Neural progenitor cell (in vitro differentiated cells): ENCODE measurements at places on chromosomes 13 and 19. TPM values are rescaled to one million over a fixed set of nuclear protein-coding genes. Genes with fewer than 3 reads are reported as not detected.
A peak's percentile ranks its signal among the peaks of the same experiment; 100 is the strongest.

GRCh38 chr13:94433055-94433961, 46.2 kb downstream of the DCT start:
- no peaks in the 10 kb centered on the region for H3K36me3 ChIP-seq
- peaks cover 11% of the 10 kb centered on the region for H3K4me1 ChIP-seq
- H3K27me3 ChIP-seq: no peaks in the 10 kb centered on the region
- DNase-seq: peak; percentile 31
- H3K27ac ChIP-seq: no peak overlapping the region

DNA sequence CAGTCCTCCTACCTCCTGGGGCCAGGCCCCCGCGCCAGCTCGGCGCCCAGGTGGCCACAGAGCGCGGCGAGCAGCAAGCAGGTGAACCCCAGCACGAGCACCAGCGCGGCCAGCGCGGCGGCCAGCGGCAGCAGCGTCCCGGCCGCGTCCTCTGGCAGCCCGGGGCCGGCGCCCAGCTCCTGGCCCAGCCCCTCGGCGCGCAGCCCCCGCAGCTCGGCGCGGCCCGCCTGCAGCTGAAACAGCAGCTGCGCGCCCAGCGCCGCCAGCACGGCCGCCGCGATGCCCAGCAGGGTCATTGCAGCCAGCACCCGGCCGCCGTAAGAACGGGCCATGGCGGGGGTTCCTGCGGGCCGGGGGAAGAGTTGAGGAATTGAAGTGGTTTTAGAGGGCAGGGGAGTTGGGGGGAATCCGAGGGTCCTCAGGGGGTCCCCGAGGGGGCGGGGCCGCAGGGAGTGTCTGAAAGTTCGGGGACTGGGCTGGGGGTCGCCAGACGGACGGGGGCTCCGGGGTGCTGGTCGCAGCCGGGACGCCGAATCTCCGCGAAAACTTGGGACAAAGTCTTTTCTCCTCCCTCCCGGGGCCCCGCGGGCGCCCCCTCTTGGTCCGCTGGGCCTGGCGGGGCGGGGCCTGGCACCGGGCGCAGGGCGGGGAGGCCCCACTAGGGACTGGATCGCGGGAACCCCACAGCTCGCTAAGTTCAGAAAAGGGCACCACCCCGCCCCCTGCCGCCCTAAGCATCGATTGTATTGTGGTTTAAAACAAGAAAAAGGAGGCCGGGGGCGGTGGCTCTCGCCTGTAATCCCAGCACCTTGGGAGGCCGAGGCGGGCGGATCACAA, at the start of gene TMEM221:
TMEM221 (minus strand) TSS at position 538 of the 837 bp plus-strand sequence; CDS start at position 332, 206 bp downstream.
- H3K4me3 ChIP-seq: peak within 1 kb of the TSS; percentile 60
- peak; percentile 83 for DNase-seq
- no peaks in the 10 kb centered on the region for H3K36me3 ChIP-seq
- peaks cover 47% of the 10 kb centered on the region for H3K27me3 ChIP-seq
- no peaks in the 10 kb centered on the region for H3K4me1 ChIP-seq

DNA sequence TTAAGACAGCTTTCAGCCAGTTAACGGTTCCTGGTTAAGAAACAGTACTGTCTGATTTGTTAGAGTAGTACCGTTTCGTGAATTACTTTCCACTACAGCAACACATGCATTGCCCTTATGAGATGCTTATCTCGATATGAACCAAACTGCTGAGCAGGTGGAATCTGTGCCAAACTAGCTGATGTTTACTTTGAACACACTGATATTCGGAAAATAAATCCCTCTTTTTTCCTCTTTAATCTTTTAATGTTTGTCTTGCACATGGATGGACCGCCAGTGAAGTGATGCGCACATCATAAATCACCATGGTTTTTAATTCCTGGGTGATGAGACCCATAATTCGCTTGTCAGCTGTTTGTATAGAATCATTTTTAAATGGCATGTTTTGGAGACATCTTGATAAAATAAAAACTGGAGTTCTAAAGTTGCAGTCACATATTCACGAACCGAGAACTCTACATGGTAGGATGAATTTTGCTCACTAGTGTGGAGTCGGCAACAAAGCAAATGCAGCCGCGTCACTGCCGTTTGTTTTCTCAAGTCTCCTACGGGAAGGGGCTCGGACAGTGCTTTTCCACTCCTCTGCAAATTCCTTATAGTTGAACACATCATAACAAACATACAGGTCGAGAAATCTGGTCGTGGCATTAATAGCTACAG, 1.1 kb downstream of the GJA3 start:
- peak overlapping the region; percentile 61 for H3K4me3 ChIP-seq
- H3K36me3 ChIP-seq: no peaks in the 10 kb centered on the region
- peaks cover 18% of the 10 kb centered on the region for H3K4me1 ChIP-seq
- peak; percentile 51 for DNase-seq

GRCh38 chr19:1064661-1065605, 2.0 kb upstream of the ARHGAP45 start:
- no peak overlapping the region for H3K4me3 ChIP-seq
- no peaks in the 10 kb centered on the region for H3K36me3 ChIP-seq
- peaks cover 67% of the 10 kb centered on the region for H3K27me3 ChIP-seq
- H3K27ac ChIP-seq: no peak overlapping the region
- peaks cover 12% of the 10 kb centered on the region for H3K4me1 ChIP-seq

DNA sequence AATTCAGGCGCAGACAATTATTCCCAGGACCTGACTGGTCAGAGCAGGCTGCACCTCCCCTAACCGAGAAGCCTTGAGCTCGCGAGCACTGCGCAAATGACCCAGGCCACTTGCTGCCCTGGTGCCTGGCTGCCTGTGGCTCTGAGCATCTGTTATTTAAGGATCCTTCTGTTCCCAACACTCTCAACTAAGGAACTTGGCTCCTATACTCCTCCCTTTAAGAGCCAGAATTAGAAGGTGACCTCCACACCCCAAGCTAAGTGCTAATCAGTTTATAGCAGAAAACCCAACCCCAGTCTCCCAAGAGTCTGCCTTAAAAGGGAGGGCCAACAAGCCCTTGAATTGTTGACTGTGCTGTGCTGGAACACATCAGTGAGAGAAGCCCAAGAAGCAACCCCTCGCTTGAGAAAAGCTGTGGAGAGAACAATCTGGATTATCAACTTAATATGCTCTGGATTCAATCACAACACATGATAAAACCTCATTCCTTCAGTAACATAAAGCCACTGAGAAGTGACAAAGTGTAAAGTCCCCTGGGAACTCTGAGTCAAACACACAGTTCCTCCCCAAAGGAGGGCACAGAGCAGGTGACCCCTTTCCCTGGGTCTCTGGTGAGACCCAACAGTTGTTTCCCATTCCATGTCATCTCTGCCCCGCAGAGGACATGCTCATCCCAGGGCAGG, 14.6 kb downstream of the AKAP8L start:
- peaks cover 7% of the 10 kb centered on the region for H3K36me3 ChIP-seq
- H3K4me3 ChIP-seq: no peak overlapping the region
- H3K4me1 ChIP-seq: peaks cover 10% of the 10 kb centered on the region

GRCh38 chr13:111411151-111411858, 90.9 kb downstream of the TEX29 start:
- H3K27me3 ChIP-seq: no peaks in the 10 kb centered on the region
- no peaks in the 10 kb centered on the region for H3K36me3 ChIP-seq
- no peak overlapping the region for H3K27ac ChIP-seq
- H3K4me3 ChIP-seq: no peak overlapping the region
- DNase-seq: peak; percentile 6

DNA sequence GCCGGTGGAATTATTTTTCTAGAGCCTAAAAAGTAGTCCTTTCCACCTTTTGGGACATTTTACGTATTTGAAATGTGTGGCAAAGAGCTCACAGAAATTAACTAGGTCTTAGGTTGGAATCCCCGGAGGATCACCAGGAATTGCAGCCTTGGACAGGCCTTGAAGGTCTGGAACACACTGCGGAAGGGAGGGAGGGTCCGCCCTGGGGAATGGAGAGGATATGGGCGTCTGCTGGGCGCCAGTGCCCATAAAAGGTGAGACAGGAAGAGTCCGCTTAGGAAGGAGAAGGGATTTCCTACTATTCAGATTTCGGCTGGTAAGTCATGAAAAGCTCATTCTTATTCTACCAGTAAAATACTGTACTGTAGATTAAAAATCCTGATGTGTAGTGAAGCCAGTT, 111.9 kb downstream of the COL4A2 start:
- H3K4me1 ChIP-seq: no peaks in the 10 kb centered on the region
- H3K4me3 ChIP-seq: no peak overlapping the region
- no peaks in the 10 kb centered on the region for H3K36me3 ChIP-seq
- H3K27ac ChIP-seq: no peak overlapping the region

GRCh38 chr13:107563099-107563925, 652.0 kb downstream of the LIG4 start:
- peaks cover 18% of the 10 kb centered on the region for H3K4me1 ChIP-seq
- no peaks in the 10 kb centered on the region for H3K27me3 ChIP-seq
- H3K27ac ChIP-seq: no peak overlapping the region
- no peak overlapping the region for H3K4me3 ChIP-seq

- H3K27ac ChIP-seq: no peak overlapping the region
- no peak for DNase-seq
- H3K27me3 ChIP-seq: no peaks in the 10 kb centered on the region
- H3K36me3 ChIP-seq: no peaks in the 10 kb centered on the region
These were observed 10.3 kb upstream of the EEF2 start for GRCh38 chr19:3995607-3996006.

GRCh38 chr13:60970736-60971135, 444.9 kb downstream of the PCDH20 start:
- H3K27me3 ChIP-seq: no peaks in the 10 kb centered on the region
- H3K36me3 ChIP-seq: no peaks in the 10 kb centered on the region
- no peak for DNase-seq
- no peaks in the 10 kb centered on the region for H3K4me1 ChIP-seq
- H3K27ac ChIP-seq: no peak overlapping the region

- H3K36me3 ChIP-seq: peaks cover 5% of the 10 kb centered on the region
- H3K4me3 ChIP-seq: no peak overlapping the region
- no peaks in the 10 kb centered on the region for H3K27me3 ChIP-seq
- DNase-seq: no peak
- no peaks in the 10 kb centered on the region for H3K4me1 ChIP-seq
These were observed 4.5 kb upstream of the KCNJ14 start for GRCh38 chr19:48450863-48451262.

DNA sequence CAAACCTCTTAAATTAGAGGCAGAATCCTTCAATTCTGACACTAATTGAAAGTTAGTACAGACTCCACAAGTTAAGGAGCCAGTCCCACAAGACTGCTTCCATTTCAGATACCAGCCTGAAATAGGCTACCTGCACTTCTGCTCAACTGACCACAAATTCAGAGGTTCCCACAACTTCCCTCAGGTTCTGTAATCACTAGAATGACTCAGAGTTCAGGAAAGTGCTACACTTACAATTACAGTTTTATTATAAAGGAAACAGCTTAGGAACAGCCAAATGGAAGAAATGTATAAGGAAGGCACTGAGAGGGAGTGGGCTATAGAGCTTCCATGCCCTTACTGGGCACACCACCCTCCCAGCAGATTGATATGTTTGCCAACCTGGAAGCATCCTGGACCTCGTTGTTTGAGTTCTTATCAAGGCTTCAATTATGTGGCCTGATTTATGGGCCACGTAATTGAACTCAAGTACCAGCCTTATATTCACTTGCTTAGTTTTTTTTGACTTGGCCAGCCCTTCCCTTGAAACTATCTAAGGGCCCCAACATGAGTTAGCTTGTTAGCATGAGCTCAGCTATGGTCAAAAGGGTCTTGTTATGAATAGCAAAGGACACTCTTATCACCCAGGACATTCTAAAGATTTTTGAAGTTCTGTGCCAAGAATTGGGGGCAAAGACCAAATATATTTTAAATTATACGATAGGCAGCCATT, 25.9 kb downstream of the NBEA start:
- no peak overlapping the region for H3K4me3 ChIP-seq
- H3K4me1 ChIP-seq: no peaks in the 10 kb centered on the region
- H3K27ac ChIP-seq: no peak overlapping the region
- no peak for DNase-seq
- no peaks in the 10 kb centered on the region for H3K36me3 ChIP-seq

DNA sequence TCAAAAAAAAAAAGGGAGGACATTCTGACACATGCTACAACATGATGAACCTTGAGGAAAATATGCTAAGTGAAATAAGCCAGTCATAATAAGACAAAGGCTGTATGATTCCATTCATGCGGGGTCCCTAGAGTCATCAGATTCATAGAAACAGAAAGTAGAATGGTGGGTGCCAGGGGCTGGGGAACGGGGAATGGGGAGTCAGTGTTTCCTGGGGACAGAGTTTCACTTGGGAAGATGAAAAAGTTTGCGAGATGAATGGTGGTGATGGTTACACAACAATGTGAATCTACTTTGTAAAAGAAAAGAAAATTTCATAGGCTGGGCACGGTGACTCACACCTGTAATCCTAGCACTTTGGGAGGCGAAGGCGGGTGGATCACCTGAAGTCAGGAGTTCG, 6.1 kb upstream of the CLEC4G start:
- no peak for DNase-seq
- peaks cover 80% of the 10 kb centered on the region for H3K27me3 ChIP-seq
- no peak overlapping the region for H3K27ac ChIP-seq
- no peaks in the 10 kb centered on the region for H3K4me1 ChIP-seq

DNA sequence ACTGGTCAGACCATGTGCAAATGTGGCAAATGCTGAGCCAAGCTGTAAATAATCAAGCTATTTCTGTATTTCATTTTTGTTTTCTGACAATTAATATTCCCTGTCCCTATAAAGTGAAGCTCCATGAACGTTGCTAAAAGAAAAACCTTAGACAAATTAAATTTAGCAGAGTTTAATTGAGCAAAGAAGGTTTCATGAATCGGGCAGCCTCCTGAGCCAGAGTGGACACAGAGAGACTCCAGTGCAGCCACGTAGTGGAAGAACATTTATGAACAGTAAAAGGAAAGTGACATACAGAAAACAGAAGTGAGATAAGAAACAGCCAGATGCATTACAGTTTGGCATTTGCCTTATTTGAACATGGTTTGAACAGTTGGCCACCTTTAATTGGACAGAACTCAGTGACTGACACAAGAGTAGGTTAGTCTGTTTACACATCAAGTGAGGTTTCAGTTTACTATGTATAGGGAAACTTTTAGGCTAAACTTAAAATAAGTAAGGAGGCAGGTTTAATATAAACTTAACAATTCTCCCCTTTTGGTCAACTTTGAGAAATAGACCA, 69.7 kb downstream of the UFM1 start:
- H3K36me3 ChIP-seq: no peaks in the 10 kb centered on the region
- H3K4me1 ChIP-seq: no peaks in the 10 kb centered on the region

DNA sequence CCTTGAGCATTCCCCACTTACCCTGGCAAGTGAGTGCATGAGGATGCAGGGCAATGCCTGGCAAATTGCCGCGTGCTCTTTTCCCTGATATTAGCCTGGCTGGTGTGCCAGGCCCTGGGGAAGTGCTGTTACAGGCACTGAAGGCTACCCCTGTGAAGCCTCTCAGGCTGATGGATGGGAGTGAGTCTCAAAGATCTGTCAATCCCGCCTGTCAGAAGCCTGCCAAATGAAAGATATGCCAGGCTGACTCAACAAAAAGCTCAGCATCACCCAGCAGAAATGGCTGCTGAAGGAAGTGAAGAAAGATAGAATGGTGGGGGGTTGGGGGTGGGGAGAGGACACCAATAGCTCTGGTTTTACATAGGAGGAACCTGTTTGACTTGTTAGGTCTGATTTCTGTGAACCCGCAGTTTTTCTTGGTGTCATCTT, 112.1 kb downstream of the LACC1 start:
- H3K4me3 ChIP-seq: no peak overlapping the region
- H3K4me1 ChIP-seq: peaks cover 2% of the 10 kb centered on the region
- DNase-seq: no peak
- no peaks in the 10 kb centered on the region for H3K27me3 ChIP-seq
- H3K36me3 ChIP-seq: no peaks in the 10 kb centered on the region

ERICH4 gene
- not detected in 2 replicates for total RNA-seq

CLASRP gene
- 57.0 and 97.1 TPM in 2 replicates for total RNA-seq

ARL11 gene
- total RNA-seq: 0.06 and 0.12 TPM in 2 replicates

KIR3DL2 gene
- not detected in 2 replicates for total RNA-seq

ZNF154 gene
- total RNA-seq: 16.9 and 17.3 TPM in 2 replicates

RASAL3 gene
- not detected in 2 replicates for total RNA-seq

MYH14 gene
- total RNA-seq: 1.6 and 6.7 TPM in 2 replicates
